ENCODE measurements at places on chromosomes 1 and 21.

GRCh38 chr1:46623743-46624644, 7.4 kb upstream of the MOB3C start:
- no peak for DNase-seq

- no peak for DNase-seq
Observed at GRCh38 chr1:59487335-59488031, 190.6 kb downstream of the FGGY start.

- no peak for DNase-seq
Observed at GRCh38 chr1:160745551-160745950, 6.5 kb downstream of the SLAMF7 start.

- no peak for DNase-seq
Observed at GRCh38 chr1:159664247-159664646, 50.1 kb downstream of the CRP start.

DNA sequence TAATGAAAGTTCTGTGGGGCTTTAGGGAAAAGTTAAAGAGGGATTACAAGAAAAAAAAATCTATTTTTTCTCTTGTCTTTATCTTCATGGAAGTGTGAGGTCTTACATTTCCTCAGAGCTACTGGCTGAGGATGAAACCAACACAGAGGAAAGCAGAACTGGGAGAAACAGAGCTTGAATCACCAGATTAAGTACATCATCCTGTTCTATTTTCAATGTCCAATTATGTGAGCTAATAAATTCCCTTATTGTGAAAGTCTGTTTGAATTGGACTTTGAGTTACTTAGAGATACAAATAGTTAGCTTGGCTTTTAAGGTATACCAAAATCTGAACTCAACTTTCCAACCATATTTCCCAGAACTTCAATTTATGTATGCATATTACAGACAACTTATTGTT, 69.2 kb downstream of the LPGAT1 start:
- no peak for DNase-seq

Measured in NCI-H1048 (cell line).